Lung microvascular endothelial cell (primary cell): ENCODE measurements at places on chromosomes 11 and 22.

DNA sequence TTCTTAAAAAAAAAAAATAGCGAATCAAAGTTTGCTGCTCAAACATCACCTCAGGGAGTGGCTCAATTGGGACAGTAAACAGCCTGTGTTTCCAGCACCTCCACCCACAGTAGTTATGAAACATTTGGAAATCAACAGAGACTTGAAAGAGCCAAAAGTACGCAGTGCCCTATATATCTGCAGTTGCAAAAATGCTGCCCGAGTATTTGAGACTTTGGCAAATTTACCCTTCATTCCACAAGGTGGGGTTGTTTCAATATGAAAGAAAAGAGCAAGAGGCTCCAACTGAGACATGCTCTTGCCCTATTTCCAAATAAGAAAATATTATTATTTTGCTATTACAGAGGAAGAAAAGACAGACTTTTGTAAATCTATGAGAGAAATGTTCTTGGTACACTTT is 851.1 kb upstream of the RAG2 start:
- DNase-seq, result no peak

GRCh38 chr11:46296528-46297448 is 19.3 kb downstream of the CREB3L1 start:
- DNase-seq, result peak; percentile 22

GRCh38 chr22:23756891-23757290 is 2.7 kb upstream of the VPREB3 start:
- no peak for DNase-seq

DNA sequence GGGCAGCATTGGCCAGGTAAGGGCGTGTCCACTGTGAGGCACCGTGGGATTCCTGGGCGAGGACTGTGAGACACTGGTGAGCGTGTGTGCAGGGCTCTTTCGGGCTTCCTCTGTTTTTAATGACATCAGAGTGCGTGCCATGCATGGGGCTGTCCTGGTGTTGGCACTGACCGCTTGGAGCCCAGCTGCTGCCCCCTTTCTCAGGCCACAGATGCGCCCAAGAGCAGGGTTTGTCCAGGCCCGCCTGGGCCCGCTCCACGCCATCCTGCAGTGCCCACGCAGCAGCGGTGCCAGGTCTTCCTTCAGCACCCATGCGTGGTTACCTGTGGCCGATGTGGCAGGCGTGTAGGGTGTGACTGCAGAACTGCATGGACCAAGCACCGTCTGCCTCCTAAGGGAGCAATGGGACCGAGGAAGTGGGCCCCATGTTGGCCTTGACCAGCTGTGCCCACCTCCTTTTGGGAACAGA is 72.3 kb upstream of the SEPTIN5 start:
- DNase-seq, result no peak
